Muscle of leg (tissue), 16 donors: ENCODE measurements at places on chromosomes 6 and 20. TPM values are rescaled to one million over a fixed set of nuclear protein-coding genes. Genes with fewer than 3 reads are reported as not detected.
A peak's percentile ranks its signal among the peaks of the same experiment; 100 is the strongest.

- no peaks in the 10 kb centered on the region for H3K36me3 ChIP-seq
- H3K27ac ChIP-seq, result no peak overlapping the region
- DNase-seq, result no peak
- H3K4me1 ChIP-seq, result peaks cover 2% of the 10 kb centered on the region
- no peak overlapping the region for H3K4me3 ChIP-seq
These were observed 255.8 kb downstream of the BTBD3 start for GRCh38 chr20:12173347-12174012.

The TGM2 gene
- total RNA-seq, result 10.1 TPM

The TPX2 gene
- total RNA-seq, result 21.9 TPM

DNA sequence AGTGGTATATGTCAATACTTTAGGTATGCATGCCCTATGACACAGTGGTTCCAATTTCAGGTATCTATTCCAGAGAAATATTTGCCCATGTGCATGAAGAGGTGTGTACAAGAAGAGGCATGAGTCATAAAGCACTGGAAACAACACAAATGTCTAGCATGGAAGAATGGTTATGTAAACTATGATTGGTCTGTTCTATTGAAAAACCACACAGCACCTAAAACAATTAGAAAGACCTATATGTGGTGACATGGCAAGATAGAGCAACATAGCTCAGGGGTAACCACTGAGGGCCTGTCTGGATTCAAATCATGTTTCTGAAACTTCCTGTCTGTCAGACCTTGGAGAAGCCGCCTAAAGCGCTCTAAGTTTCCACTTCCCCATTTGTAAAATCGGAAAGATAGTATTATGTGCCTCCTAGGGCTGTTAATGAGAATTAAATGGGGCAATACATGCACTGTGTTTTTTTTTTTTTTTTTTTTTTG, 76.0 kb upstream of the SHLD1 start:
- H3K36me3 ChIP-seq, result no peaks in the 10 kb centered on the region
- H3K27me3 ChIP-seq, result no peaks in the 10 kb centered on the region
- DNase-seq, result peak; percentile 52

- H3K27ac ChIP-seq, result no peak overlapping the region
- no peaks in the 10 kb centered on the region for H3K27me3 ChIP-seq
- H3K4me1 ChIP-seq, result no peaks in the 10 kb centered on the region
These were observed 1309.0 kb downstream of the EPHA7 start for GRCh38 chr6:92110403-92110802.

DNA sequence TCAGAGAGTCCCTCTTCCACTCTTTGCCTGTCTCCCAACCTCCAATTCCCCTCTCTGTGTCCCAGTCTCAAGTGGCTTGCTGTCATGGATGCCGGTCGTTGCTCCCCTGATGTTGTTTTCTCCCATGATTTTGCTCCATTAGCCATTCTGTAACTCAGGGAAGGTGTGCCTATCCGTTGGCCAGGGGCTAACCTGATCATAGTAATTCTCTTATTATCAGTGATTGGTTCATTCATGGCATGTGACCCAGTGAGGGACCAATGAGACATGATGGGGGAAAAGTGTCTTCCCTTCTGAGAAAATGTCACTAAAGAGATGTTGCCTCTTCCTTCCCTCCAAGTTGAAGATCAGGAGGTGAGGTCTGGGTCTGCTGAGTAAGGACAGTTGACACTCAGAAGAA, 214.5 kb downstream of the FARS2 start:
- H3K4me3 ChIP-seq, result no peak overlapping the region
- H3K4me1 ChIP-seq, result peaks cover 7% of the 10 kb centered on the region
- H3K36me3 ChIP-seq, result no peaks in the 10 kb centered on the region
- H3K27me3 ChIP-seq, result no peaks in the 10 kb centered on the region
- H3K27ac ChIP-seq, result no peak overlapping the region

- H3K36me3 ChIP-seq, result no peaks in the 10 kb centered on the region
- no peak for DNase-seq
- no peak overlapping the region for H3K27ac ChIP-seq
These were observed 4.9 kb upstream of the PI16 start for GRCh38 chr6:36949636-36950035.

DNA sequence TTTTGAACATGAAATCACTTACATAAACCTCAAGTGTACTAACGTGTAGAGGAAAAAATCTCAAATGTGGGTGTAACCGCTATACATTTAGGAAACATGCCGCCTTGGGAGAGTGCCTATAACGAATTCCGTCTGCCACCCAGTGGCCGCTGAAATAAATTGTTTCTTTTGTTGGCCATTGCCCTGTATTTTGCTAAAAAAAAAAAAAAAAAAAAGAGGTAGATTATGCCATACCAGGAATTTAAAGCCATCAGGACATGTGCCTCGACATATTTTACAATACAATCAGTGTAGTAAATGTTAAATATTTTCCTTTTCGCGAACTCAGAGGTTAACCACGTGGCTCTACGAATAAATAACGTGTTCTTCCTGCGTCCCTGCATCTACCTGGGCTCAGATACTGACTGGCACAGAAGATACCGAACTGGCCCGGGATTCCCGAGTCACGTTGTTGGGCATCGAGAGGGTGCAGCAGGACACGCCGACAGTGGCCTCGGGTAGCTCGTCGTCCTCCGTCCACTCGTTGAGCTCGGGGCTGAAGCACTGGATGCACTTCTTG, 14.3 kb downstream of the KLHL31 start:
- peak overlapping the region; percentile 47 for H3K4me3 ChIP-seq
- no peak overlapping the region for H3K27ac ChIP-seq
- peak; percentile 88 for DNase-seq
- no peaks in the 10 kb centered on the region for H3K36me3 ChIP-seq
- peaks cover 15% of the 10 kb centered on the region for H3K4me1 ChIP-seq

GRCh38 chr20:32067234-32067821, 15.3 kb downstream of the HCK start:
- H3K27me3 ChIP-seq, result peaks cover 8% of the 10 kb centered on the region
- H3K27ac ChIP-seq, result no peak overlapping the region
- no peak overlapping the region for H3K4me3 ChIP-seq
- no peak for DNase-seq
- H3K4me1 ChIP-seq, result no peaks in the 10 kb centered on the region
- H3K36me3 ChIP-seq, result no peaks in the 10 kb centered on the region

The GNRH2 gene
- total RNA-seq, result 0.13 TPM

GRCh38 chr20:62193079-62194025, 10.5 kb downstream of the MTG2 start:
- no peaks in the 10 kb centered on the region for H3K27me3 ChIP-seq
- H3K4me1 ChIP-seq, result no peaks in the 10 kb centered on the region
- no peak for DNase-seq

The FNDC11 gene
- total RNA-seq, result 0.09 TPM

The TRIM31 gene
- total RNA-seq, result not detected

DNA sequence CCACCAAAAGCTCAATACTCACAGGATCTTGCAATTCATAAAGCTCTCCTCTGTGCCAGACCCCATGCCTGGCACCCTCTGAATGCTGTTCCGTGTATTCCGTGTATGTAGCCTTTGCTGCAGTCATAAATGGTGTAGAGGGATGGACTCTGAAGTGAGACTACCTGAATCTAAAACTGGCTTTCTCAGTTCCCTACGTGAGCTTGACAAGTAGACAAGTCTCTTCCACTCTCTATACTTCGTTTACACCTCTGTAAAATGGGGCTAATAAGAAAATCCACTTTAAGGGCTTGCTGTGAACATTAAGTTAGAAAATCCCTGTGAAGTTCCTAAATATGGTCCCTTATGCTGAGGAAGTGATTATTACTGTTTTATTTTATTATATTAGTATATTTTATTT, 31.5 kb downstream of the PPP1R16B start:
- H3K36me3 ChIP-seq, result no peaks in the 10 kb centered on the region
- H3K4me1 ChIP-seq, result no peaks in the 10 kb centered on the region
- no peaks in the 10 kb centered on the region for H3K27me3 ChIP-seq
- DNase-seq, result no peak
- no peak overlapping the region for H3K4me3 ChIP-seq
- no peak overlapping the region for H3K27ac ChIP-seq

- DNase-seq, result no peak
- no peaks in the 10 kb centered on the region for H3K27me3 ChIP-seq
- no peaks in the 10 kb centered on the region for H3K36me3 ChIP-seq
- no peaks in the 10 kb centered on the region for H3K4me1 ChIP-seq
- no peak overlapping the region for H3K27ac ChIP-seq
These were observed 54.8 kb downstream of the OPN5 start for GRCh38 chr6:47836639-47837038.

- H3K4me1 ChIP-seq, result peaks cover 6% of the 10 kb centered on the region
- no peak overlapping the region for H3K4me3 ChIP-seq
- no peaks in the 10 kb centered on the region for H3K36me3 ChIP-seq
- DNase-seq, result peak; percentile 36
- H3K27ac ChIP-seq, result no peak overlapping the region
These were observed 112.8 kb upstream of the INSM1 start for GRCh38 chr20:20255099-20255498.

DNA sequence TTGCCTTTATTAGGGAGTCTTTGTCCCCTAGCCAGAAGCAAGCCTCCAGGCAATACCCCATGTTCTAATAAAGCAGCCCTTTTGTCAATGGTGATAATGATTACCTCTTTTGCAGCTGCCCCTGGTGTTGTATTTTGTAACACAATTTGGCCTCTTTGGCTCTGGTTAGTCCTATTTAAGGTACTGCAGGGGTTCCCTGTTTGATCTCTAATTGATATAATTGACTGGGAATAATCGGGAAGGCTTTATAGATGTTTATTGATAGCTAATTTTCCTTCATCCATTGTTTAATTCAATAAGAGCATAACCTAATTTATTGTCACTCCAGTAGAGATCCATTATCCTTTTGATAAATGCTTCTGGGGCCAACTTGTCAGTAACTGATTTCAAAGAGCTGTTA, 537.2 kb downstream of the PKHD1 start:
- no peak overlapping the region for H3K4me3 ChIP-seq
- H3K27ac ChIP-seq, result no peak overlapping the region
- H3K4me1 ChIP-seq, result no peaks in the 10 kb centered on the region
- no peak for DNase-seq

GRCh38 chr6:13336553-13336952, 8.2 kb upstream of the TBC1D7 start:
- no peak overlapping the region for H3K4me3 ChIP-seq
- no peaks in the 10 kb centered on the region for H3K36me3 ChIP-seq
- peak; percentile 96 for DNase-seq
- H3K4me1 ChIP-seq, result no peaks in the 10 kb centered on the region
- H3K27ac ChIP-seq, result no peak overlapping the region

The PKHD1 gene
- total RNA-seq, result 11.1 TPM

DNA sequence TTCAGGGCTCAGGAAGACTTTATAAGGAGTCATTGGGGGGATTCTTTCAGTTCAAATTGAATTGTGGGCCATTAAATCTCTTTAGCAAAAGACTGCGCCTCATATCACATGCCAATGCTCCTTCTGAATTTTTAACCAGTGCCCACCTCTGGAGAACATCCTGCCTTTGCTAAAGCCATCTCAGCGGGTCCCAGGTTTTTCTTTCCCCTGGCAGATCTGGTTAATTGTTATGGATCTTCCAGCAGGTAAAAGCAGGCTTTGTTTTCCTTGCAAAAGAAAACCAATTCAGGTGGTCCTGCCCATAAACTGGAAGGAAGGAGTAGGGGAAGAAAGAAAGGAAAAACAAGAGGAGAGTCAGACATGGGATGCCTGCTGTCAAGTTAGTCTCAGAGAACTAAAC, 298.2 kb downstream of the LRFN2 start:
- H3K27ac ChIP-seq, result no peak overlapping the region
- no peaks in the 10 kb centered on the region for H3K36me3 ChIP-seq
- DNase-seq, result no peak

GRCh38 chr20:37852666-37853065, 50.3 kb upstream of the VSTM2L start:
- H3K4me1 ChIP-seq, result no peaks in the 10 kb centered on the region
- no peak overlapping the region for H3K27ac ChIP-seq
- no peaks in the 10 kb centered on the region for H3K27me3 ChIP-seq
- DNase-seq, result no peak
- H3K36me3 ChIP-seq, result peaks cover 23% of the 10 kb centered on the region

The LHFPL5 gene
- not detected for total RNA-seq

DNA sequence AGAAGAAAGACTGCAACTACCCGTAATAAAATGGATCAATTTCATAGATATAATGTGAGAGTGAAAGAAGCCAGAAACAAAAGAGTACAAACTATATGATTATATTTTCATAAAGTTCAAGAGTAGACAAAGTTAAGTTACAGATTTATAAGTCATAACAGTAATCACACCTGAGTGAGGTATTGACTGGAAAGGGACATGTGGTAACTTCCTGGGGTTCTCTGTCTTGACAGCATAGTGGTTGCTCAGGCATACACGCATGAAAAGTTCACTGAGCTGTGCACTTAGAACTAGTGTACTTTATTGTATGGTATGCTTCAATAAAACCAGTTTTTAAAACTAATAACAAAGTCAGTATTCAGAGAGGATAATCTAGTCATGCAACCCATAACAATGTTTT, 653.6 kb downstream of the EPM2A start:
- no peak for DNase-seq
- H3K27ac ChIP-seq, result no peak overlapping the region
- H3K4me3 ChIP-seq, result no peak overlapping the region

- no peak overlapping the region for H3K4me3 ChIP-seq
- no peaks in the 10 kb centered on the region for H3K36me3 ChIP-seq
- DNase-seq, result peak; percentile 94
- H3K4me1 ChIP-seq, result peaks cover 41% of the 10 kb centered on the region
- H3K27me3 ChIP-seq, result no peaks in the 10 kb centered on the region
- H3K27ac ChIP-seq, result peak overlapping the region; percentile 89
These were observed 9.5 kb downstream of the NT5E start for GRCh38 chr6:85459224-85459901.
